ENCODE measurements at places on chromosomes 5 and 9.

- DNase-seq = no peak
These were observed 166.5 kb downstream of the C9orf152 start for GRCh38 chr9:110041452-110041851.

- DNase-seq = no peak
These were observed 67.6 kb upstream of the ATP10B start for GRCh38 chr5:160919626-160920025.

GRCh38 chr5:57600321-57600720 is 117.7 kb upstream of the ACTBL2 start:
- DNase-seq = no peak

- DNase-seq = no peak
These were observed 56.9 kb downstream of the PAM start for GRCh38 chr5:102811972-102812371.

- no peak for DNase-seq
These were observed 26.3 kb downstream of the ACSL6 start for GRCh38 chr5:131984956-131985665.

DNA sequence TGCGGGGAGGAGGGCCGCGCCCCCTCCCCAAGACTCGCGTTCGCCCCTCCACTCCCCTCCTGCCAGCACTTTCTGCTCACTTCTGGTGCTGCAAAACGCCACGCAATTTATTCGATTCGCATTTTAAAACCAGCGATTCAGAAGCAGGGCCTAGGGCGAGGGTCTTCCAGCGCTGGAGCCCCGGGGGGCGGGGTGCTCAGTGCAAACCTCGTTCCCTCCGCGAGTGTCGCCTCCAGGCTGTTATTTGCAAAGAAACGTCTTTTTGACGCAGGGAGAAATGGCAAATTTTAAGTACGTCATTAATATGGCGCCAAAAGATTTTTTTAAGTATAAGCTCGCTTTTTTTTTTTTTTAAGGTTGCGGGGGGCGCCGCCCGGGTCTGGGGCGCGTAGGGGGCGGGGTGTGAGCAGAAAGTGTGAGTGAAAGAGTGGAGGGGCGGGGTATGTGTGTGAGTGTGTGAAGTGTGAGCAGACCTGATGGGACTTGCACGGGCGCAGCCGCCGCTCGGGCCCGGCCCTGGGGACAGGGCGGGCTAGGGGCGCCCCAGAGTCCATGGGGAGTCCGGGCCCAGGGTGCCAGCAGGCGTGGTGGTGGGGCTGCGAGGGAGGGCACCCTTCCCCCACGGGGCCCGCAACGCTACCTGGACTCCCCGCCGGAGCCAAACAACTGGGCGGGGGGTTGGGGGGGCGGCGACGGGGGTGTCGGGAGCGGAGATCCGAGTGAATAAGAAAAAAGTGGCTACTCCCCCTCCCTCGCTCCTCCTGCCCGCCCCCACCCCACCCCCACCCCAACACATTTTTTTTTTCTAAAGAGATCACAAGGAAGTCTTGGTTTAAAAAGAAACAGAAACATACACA is at the start of gene JADE2:
TSS of gene JADE2 (plus strand) at position 845 of the 857 bp plus-strand sequence. CDS start 10,188 bp downstream, outside the sequence.
- no peak for DNase-seq

- DNase-seq = no peak
These were observed 57.1 kb downstream of the HCN1 start for GRCh38 chr5:45639040-45639439.

DNA sequence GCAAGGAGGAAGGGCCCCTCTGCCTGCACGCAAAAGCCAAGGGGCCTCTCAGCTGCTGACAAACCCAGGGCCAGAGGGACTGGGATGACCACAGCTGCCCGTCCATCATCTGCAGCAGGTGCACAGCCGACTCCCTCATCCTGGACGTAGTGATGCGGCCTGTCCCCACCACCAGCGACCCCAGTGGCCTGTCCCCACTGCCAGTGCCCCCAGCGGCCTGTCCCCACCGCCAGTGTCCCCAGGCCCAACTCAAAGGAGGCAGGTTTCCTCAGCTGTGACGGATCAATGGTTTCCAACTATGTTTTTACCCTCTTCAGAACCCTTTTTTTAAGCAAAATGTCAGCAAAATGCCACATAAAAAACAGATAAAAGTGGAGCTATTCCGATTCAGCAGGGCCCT is 62.5 kb downstream of the VAV2 start:
- DNase-seq = no peak

DNA sequence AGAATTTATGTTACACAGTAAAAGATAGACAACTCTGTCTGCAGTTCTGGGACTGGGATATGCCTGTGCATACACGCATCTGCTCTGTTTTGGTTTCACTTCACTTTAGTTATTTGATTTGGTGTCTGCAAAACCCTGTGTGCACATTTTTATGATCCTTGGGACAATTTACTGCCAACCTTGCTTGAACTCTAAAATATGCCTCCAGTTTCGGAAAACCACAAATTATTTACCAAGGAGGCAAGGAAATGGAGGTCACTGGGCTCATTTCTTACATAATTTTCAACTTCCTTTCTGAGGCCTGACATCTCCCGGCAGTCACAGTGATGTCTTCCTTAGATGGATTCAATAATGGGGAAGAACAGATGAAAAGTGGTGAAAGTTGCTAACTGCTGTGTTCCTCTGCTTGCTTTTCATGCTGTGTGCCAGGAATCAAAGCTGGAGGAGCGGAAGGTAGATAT is 61.2 kb upstream of the TAF11L2 start:
- no peak for DNase-seq

DNA sequence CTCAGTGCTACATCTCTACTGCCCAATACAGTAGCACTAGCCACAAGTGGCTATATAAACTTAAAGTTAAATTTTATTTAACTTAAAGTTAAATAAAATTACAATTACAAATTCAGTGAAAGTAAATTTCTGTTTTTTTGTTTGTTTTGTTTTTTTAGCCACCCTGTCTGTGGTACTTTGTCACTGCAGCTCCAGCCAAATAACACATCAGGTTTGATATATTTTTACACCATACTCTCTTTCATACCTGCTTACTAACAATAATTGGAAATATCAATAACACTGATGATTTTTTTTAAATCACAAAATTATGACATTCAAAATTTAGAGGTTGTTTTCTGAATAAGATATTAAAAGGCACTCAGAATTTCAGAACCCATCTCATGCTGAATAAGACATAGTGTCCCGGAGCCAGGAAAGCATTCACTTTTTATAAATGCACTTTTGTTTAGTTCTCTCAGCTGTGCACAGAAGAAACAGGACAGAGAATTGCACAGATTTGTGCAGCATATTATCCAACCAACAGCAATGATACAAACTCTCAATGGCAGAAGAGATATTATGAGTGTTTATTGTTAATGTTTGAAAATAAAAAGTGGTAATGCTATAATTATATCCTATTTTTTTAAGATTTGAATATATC is 92.6 kb downstream of the EDIL3 start:
- no peak for DNase-seq

DNA sequence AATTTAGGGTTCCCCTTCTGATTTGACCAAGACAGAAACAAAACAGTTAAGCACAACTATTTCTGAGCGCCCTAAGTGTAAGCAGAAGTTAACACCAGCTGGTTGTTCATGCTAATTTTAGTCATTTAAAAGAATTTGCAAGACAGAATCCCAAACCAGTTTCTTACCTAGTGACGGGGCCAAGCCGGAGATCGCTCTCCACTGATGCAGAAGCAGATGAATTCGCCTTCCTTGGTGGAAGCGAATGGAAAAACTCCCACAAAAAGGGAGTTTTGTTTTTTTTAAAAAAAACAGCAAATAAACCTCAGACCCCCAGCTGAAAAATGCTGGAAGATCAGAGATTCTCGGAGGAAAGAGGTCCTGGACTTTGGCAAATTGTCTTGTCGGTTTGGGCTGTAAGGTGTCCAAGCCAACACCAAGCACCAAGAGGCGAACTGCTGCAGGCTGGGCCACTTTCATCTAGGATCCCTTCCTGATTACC is 47.4 kb upstream of the GLDC start:
- no peak for DNase-seq

DNA sequence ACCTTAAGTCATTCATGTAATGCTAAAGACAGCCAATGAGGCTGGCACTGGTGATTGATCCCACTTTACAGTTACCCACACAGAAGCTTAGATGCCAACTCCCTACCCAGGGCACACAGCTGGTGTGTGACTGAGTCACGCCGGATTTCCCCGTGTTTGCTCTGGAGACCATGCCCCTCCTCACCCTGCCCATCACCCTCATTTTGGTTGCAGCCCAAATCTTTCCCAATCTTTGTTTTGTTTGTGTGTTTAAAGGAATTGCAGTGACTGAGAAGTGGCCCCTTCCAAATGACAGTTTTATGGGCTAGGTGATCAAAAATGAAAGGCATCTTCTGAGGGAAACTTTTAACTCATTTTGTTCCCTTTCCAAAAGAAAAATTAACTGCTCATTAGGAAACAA is 10.9 kb downstream of the FBXL7 start:
- no peak for DNase-seq
